ENCODE measurements at places on chromosomes 5 and 9. TPM values are rescaled to one million over a fixed set of nuclear protein-coding genes. Genes with fewer than 3 reads are reported as not detected.

GRCh38 chr9:123168586-123168985, 99.8 kb downstream of the STRBP start:
- H3K27ac ChIP-seq, result no peak overlapping the region
- no peaks in the 10 kb centered on the region for H3K4me1 ChIP-seq
- H3K36me3 ChIP-seq, result no peaks in the 10 kb centered on the region
- no peak overlapping the region for H3K4me3 ChIP-seq
- no peak for DNase-seq

DNA sequence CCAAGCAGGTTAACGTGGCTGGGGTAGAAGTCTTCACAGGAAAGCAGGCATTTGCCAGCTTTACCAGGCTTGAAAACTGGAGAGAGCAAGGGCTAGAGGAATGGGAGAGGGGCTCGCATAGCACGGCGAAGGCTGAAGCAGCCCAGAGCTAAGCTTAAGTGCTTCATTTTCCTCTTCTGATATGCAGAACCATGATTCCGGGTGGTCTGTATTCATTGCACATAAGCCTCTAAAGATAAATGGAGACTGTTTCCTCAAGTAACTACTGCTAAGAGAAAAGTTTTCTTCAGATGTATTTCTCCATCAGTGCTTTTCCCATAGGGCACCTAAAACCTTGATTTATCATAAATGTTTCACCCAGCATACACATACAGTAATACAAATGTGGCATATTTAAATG, 414.1 kb downstream of the MLLT3 start:
- H3K4me1 ChIP-seq, result no peaks in the 10 kb centered on the region
- no peak for DNase-seq
- H3K27ac ChIP-seq, result no peak overlapping the region
- no peak overlapping the region for H3K4me3 ChIP-seq
- no peaks in the 10 kb centered on the region for H3K27me3 ChIP-seq

The NAIF1 gene
- 48.2 TPM for total RNA-seq

GRCh38 chr5:124996764-124997077, 250.3 kb upstream of the ZNF608 start:
- no peaks in the 10 kb centered on the region for H3K4me1 ChIP-seq
- no peak overlapping the region for H3K27ac ChIP-seq
- no peak overlapping the region for H3K4me3 ChIP-seq
- H3K36me3 ChIP-seq, result no peaks in the 10 kb centered on the region
- no peak for DNase-seq

DNA sequence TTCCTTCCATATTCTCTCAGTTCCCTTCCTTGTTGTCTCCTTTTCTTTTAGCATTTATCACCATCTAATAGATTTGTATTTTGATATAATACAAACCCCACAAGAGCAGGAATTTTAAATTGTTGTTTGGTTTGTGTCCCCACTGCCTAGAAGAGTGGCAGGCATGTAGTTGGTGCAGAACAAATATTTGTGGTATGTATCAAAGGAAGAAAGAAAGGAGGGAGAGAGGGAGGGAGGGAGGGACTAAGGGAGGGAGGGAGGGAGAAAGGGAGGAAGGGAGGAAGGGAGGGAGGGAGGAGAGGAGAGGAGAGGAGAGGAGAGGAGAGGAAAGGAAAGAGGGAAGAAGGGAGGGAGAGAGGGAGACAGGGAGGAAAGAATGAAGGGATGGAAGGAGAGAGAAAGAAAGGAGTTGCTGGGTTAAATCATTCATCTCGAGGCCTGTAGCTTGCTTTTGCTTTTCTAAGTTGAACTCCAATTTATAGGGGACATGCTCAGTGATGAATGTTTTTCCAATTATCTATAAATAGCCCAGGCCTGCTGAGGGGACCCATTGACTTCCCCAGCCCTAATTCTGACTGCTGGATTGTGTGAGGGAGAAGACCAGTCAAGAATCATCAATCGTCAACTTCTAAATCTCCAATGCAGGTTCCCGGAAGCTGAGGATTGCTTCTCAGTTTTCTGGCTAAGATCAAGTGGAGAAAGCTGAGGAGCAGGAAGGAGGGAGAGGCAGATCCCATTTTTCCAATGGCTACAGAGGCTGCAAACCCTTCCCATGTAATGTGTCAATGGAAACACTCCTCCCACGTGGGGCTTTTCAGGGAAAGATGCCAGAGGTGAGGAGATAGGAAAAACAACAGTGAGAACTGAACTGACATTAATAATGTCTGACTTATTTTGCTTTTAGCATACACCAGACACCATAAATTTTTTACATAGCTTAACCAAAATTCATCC, 320.7 kb downstream of the ASTN2 start:
- peaks cover 4% of the 10 kb centered on the region for H3K4me1 ChIP-seq
- H3K4me3 ChIP-seq, result no peak overlapping the region
- no peak overlapping the region for H3K27ac ChIP-seq
- H3K27me3 ChIP-seq, result no peaks in the 10 kb centered on the region
- no peaks in the 10 kb centered on the region for H3K36me3 ChIP-seq

DNA sequence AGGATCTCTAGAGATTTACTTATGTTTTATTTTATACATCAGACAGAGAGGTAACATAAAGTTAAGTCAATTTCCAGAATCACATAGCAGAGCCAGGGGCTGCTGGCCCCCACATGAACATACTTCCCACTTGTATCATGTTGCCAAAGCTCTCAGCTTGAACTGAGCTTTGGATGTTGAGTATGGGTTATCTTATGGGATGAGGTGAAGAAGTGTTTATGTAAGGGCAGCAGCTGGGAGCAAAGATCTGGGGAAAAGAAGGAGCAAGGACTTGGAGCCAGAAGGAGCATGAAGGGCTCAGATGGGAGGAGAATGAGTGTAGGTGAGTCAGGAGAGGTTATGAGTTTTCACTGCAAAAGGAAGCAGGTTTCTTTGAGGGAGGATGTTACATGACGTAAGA, 72.0 kb downstream of the MROH2B start:
- no peaks in the 10 kb centered on the region for H3K4me1 ChIP-seq
- H3K4me3 ChIP-seq, result no peak overlapping the region
- no peak overlapping the region for H3K27ac ChIP-seq
- H3K36me3 ChIP-seq, result no peaks in the 10 kb centered on the region
- no peaks in the 10 kb centered on the region for H3K27me3 ChIP-seq

GRCh38 chr9:74140141-74140540, 357.0 kb upstream of the RORB start:
- H3K4me1 ChIP-seq, result no peaks in the 10 kb centered on the region
- no peak overlapping the region for H3K27ac ChIP-seq
- no peak overlapping the region for H3K4me3 ChIP-seq
- H3K27me3 ChIP-seq, result no peaks in the 10 kb centered on the region
- no peak for DNase-seq
- no peaks in the 10 kb centered on the region for H3K36me3 ChIP-seq

DNA sequence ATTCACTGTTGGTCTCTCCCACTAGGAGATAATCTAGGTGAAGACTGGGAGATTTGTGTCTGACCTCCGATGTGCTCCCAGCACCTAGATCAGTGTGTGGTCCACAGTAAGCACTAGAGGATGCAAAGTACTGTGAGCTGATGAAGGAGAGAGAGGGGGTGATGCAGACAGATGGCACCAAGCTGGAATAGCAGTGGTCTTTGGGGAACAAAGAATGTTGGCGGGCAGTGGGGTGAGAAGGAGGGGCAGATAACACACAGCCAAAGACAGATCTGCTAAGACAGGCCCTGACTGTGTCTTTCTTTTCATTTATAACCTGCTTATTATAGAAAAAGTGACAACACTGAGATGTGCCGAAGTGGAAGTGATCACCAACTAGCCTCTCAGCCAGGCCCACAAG, 37.5 kb downstream of the ERGIC1 start:
- H3K36me3 ChIP-seq, result no peaks in the 10 kb centered on the region
- H3K4me1 ChIP-seq, result peaks cover 47% of the 10 kb centered on the region
- H3K27ac ChIP-seq, result peak overlapping the region; percentile 99
- no peaks in the 10 kb centered on the region for H3K27me3 ChIP-seq

- H3K27me3 ChIP-seq, result no peaks in the 10 kb centered on the region
- peak overlapping the region; percentile 82 for H3K27ac ChIP-seq
- no peak for DNase-seq
- no peak overlapping the region for H3K4me3 ChIP-seq
- H3K4me1 ChIP-seq, result peaks cover 12% of the 10 kb centered on the region
These were observed 25.6 kb downstream of the PDZD2 start for GRCh38 chr5:31664566-31664965.

GRCh38 chr5:93305984-93306383, 275.0 kb downstream of the NR2F1-AS1 start:
- H3K27ac ChIP-seq, result no peak overlapping the region
- H3K4me1 ChIP-seq, result no peaks in the 10 kb centered on the region
- no peaks in the 10 kb centered on the region for H3K27me3 ChIP-seq
